Stimulated activated CD8-positive, alpha-beta memory T cell treated with anti-CD3 and anti-CD28 coated beads, Interleukin-7, amount 100 ng/mL, for 1 hour (primary cell): ENCODE measurements at places on chromosomes 4 and X.

DNA sequence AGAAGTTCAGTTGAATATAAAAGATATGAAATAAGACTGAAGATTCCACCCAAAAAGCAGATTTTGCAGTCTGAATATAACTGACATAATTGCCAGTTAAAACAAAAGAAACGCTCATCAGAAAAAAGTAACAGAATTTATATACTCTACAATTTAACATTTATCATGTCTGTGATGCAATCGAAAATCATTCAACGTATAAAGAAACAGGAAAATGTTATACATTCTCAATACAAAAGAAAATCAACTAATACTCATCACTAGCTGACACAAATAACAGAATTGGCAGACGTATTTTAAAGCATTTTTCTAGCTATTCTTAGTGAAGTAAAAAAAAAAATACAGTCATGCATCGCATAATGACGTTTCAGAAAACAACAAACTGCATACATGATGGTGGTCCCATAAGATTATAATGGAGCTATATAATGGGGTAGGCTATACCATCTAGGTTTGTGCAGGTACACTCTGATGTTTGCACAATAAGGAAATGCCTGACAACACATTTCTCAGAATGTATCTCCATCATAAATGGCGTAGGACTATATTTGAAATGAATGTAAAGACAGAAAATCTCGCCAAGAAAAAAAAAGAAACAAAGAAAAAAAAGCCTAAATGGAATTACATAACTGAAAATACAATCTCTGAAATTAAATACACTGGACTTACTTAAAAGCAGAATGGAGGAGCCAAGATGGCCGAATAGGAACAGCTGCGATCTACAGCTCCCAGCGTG lies 34.3 kb downstream of the OR13H1 start:
- no peak for DNase-seq

GRCh38 chrX:24796204-24796603 lies 102.5 kb downstream of the POLA1 start:
- DNase-seq, result no peak

GRCh38 chrX:44428989-44429627 lies 85.6 kb upstream of the EFHC2 start:
- DNase-seq, result no peak

DNA sequence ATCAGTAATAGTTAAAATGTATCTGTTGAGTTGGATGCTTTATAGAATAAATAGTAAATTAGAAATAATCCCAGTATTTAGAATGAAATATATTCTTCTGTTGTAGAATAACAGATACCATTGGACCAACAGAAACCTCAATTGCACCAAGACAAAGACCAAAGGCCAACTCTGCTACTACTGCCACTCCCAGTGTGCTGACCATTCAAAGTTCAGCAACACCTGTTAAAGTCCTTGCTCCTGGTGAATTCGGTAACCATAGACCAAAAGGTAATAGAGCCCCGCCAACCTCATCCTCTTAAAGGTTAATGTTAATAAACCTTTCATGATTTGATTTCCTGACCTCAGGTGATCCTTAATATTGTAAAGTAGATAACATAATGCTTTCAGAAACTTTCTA lies 73.8 kb downstream of the PAQR3 start:
- no peak for DNase-seq

DNA sequence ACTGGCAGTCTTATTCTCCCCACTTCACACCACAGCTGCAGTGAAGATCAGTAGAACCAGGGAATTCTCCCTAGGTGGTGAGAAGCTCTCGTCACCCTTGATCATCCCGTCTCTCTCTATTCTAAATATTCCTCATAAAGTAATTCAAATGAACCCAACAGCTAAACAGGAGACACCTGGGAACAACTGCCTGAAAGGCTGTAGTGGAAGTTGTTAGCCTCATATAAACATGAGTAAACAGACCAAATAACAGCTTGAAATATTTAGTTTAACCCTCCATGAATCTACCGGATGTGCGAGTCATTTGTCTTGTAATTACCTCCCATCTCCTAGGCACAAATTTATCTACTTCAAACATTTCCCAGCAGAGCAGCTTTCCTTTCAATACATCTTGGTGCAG lies 30.4 kb upstream of the APELA start:
- DNase-seq, result no peak

- DNase-seq, result no peak
Measured at GRCh38 chr4:23390246-23390645, 499.6 kb downstream of the PPARGC1A start.

DNA sequence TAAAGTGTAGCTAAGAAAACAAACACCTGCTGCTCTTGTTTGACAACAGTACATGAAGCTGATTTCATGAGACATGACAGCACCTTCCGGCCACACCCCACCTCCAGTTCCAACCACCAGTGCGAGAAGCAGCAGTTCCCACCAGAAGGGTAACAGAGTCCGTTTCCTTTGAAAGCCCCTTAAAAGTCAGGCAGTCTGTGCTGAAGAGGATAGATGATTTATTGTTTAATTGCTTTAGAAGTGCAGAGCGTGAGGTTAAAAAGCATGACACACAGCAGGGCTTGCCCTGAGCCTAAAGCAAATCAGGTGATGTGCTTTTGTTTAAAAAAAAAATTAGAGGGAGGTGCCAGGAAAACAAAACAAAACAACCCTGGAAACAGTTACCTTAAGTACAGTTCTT lies 82.6 kb downstream of the HADH start:
- peak; percentile 32 for DNase-seq

GRCh38 chr4:16707874-16708273 lies 190.6 kb downstream of the LDB2 start:
- no peak for DNase-seq

DNA sequence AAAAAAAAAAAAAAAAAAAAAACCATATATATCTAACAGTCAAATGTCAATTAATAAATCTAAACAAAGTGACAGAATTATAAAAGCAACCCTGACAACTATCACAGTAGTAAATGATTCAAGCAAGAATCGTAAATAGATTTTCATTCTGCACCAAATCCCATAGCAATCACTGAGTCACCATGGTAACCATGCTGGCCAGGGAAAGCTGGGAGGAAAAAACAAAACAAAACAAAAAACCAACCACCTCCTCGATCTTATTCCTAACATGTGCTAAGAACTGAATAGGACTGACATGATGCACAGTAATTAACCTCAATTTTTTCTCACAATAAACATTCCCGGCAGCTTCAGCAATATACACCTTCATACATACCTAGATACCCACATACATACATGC lies 30.6 kb upstream of the RAB40A start:
- DNase-seq, result no peak

DNA sequence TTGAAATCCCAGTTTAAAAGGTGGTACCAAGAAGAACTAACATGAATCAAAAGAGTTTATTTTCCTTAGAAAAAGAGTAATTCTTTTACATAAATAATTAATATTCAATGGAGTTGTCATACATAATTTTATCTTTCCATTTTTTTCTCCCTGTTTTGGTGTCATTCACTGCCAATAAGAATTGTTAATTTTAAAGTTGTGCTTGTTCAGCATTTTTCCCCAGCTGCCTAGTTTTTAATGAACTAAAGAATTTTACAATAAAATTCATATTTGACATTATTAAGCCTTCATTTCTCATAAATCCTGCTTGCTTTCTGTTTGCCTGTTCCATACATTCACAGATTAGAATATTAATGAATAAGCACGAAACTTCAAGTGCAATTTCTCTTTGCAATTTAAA lies 393.6 kb downstream of the GRXCR1 start:
- DNase-seq, result no peak

- no peak for DNase-seq
Measured at GRCh38 chrX:861921-862320, 231.3 kb downstream of the SHOX start.

DNA sequence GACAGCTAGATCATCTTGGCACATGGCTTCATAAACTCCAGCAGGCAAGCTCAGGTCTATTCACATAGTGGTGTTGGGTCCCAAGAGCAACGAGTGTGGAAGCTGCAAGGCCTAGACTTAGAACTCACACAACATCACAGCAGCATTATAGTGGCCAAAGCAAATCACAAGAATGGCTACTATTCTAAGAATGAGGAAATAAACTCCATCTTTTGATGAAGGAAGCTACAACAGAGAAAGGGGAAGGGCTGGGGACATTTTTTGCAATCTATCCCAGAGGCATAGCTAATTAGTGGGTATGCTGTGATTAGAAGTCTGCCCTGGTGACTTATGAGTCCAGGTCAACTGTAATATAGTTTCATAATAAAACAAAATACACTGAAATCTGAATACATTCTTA lies 42.9 kb upstream of the TAB3 start:
- DNase-seq, result no peak

- DNase-seq, result no peak
Measured at GRCh38 chr4:173056710-173057109, 111.9 kb upstream of the GALNT7 start.

DNA sequence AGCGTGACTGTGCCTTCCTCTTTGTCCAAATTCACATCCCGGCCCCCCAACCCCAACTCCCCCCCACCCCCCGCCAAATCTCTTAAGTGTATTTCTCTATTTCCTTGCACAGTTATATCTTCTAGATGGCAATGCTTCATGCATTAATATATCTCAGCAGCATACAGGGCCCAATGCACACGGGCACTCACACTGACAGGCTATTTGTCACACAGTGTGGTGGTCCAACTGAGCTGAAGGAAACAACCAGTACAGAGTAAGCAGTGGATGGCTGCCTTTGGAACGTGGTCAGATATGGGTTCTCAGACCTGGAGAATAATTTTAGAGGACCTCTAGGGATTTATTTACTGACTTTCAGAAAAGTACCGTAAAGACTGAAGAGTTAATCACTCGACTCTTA lies 681 bp downstream of the EXOC1 start:
- DNase-seq, result no peak

DNA sequence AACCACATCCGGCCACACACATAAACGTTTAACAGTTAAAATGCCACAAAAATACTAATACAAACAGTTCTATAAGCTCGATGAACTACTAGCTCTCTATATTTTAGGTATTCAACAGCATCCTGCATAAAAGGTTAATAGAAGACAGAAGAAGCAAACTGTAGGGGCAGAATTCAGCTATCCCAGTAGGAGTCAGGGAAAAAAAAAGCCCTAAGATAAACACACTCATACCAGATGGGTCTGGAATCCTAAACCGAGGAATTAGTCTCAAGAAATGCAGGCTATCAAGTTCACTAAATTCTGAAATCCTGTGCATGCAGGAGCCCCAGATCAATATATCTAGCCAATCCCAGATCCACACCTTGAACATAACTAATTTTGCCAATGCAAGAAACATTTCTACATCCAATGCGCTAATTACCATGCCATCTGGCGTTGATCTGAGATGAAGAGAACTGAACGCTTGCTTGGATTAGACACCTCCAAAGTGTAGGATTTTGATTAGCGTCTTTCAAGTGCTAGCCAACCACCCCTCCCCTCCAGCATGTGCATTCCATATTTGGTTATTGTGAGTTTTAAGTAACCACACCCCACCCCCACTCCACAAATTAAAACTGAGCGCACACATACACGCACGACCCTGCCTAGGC lies 512.2 kb upstream of the INTU start:
- no peak for DNase-seq

DNA sequence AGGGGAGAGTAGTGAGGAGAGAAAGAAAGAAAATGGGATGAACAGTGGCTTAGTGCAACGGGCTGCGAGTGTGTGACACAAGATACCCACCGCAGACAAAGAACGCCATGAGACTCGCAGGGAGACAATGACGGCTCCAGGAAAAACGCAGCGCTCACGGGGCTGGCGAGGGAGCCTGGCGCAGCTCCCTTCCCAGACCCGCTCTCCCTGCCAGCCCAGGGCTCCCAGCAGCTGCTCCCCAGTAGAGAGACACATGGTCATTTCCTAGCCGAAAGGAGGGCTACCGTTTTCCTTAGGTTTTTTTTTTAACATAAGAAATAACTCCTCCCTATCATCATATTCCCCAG lies 149.5 kb downstream of the MAML3 start:
- DNase-seq, result no peak

- no peak for DNase-seq
Measured at GRCh38 chr4:153433754-153434105, 32.4 kb upstream of the TMEM131L start.

DNA sequence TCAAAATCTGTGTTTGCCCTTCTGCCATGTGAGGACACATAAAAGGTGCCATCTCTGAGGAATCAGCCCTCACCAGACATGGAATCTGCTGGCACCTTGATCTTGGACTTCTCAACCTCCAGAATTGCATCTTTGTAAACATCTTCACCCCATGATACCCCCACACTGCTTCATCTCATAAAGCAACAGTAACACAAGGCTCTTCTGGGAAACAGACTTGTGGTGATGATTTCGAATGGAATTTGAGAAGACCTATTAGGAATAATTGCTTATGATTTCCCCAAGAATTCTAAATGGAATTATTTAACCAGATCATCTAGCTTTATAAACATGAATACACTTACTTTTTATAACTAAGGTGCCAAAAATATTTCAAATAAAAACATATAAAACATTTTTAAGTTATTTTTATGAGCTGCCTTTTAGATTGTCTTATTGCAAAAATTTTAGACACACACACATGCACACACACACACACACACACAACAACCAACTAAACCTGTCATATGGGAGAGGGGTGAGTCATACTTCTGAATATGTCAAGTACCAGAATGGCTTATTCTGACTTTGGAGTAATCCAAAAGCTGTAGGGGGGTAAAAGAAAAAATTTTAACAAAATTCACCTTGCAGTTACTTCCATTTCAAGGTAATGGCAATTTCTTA lies 82.0 kb downstream of the USP46 start:
- no peak for DNase-seq

DNA sequence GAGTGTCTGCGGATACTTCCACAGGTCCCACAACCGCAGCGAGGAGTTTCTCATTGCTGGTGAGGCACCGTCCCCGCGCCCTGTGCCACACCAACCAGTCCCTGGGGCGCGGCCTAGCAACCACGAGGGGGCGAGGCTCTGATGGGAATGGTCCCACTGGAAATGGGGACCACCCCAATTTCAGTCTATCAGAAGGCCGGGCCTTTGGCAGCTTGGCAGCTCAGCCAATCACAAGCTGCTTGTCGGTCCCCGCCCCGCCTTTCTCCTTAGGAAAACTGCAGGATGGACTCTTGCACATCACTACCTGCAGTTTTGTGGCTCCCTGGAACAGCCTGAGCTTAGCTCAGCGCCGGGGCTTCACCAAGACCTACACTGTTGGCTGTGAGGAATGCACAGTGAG lies 3.0 kb downstream of the TIMP1 start:
- DNase-seq, result no peak

DNA sequence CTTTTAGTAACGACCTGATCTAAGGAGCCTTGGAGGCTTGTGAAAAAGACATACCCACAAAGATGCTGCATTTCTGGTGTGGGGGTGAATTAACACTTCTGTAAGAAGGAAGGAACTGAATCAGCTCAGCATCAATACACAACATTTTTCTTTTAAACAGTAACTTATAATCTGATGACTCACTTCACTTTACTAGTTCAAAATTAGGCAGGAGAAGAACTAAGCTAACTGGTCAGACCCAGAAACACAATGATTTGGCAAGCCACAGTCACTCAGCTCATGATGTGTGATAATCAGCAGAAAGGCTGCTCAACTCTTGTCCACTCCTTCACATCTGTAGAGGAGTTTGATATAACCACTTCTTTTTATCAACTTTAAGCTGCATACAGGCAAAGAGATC lies 4.6 kb downstream of the MMAA start:
- no peak for DNase-seq

- DNase-seq, result no peak
Measured at GRCh38 chr4:66182636-66183035, 512.3 kb upstream of the EPHA5 start.
